ENCODE measurements at places on chromosomes 2 and 18.

GRCh38 chr2:137942037-137942832 lies 22.0 kb upstream of the HNMT start:
- DNase-seq = peak; percentile 40

GRCh38 chr2:238585836-238586821 lies 159.4 kb downstream of the ASB1 start:
- DNase-seq = no peak

DNA sequence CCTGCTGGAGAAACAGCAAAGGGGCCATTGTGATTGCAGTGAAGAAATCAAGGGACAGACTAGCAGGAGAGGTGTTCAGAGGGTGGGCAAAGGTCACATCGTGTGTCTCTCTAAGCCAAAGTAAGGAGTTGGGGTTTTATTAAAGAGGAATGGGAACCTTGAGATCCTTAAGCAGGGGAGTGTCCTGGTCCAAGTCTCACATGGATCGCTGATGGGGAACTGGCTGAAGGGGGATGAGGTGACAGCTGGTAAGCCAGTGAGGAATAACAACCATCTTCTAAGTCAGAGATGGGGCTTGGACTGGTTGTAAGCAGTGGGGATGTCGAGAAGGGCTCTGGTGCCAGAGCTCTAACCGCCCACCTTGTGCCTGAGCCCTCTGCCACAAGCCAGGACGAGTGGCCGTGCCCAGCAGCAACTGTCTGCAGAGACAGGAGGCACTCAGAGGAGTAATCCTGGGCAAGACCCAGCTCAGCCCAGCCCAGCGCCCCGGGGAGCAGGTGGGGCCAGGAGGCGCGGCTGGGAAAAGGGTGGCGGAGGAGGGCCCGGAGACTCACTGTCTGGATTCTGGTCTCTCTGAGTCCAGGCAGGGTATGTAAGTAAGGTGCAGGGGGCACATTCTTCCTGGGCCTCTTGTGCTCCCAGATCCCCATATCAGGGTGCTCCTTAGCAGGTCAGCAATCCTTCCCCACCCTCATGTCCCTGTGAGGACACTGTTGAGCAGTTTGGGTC lies 13.7 kb downstream of the WNT10A start:
- no peak for DNase-seq

GRCh38 chr2:29249666-29250253 lies 134.5 kb downstream of the CLIP4 start:
- DNase-seq = no peak

DNA sequence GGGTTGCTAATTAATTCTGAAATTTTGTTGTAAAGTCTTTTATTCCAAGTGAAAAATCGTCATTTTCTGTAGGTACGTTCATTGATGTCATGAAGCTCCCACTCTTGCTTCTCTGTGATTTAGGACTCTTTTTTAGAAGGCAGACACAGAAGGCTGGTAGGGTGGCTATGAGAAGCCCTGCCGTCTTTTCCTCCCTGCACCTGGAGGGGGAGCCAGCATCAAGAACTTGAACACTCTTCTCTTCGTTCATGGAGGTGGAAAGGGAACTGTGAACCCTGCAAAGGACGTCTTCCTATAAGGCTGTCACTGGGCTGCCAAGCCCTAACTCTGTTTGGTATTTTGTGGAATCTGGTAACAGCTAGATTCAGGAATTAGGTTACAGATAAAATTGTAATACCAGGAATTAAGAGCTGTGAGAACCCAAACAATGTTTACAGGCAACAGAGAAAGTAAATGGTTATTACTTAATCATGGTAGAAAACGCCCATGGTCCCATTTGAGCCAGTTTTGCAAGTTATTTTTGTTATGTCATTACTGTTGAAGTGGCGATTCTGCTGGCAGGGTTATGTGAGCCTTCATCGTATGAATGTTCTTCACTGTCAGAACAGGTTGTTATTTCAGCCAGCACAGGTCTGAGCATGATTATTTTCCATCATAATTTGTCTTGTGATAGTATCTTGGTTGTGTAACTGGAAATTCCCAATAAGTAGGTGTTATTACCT lies 112.2 kb downstream of the OSBPL6 start:
- peak; percentile 51 for DNase-seq

DNA sequence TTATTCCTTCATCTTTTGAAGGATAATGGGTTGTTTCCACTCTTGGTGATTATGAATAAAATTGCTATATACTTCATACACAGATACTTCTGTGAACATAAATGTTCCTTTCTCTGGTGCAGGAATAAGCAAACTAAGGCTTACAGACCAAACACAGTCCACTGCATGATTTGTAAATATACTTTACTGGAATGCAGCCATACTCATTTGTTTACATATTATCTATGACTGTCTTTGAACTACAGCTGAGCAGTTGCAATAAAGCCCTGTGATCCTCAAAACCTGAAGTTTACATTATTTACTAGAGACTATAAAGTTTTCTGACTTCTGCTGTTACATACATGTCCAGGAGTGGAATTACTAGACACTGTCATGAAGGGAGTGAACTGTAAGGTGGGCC lies 381.0 kb upstream of the CNTNAP5 start:
- no peak for DNase-seq

GRCh38 chr2:118431997-118432396 lies 343.7 kb downstream of the INSIG2 start:
- DNase-seq = no peak

DNA sequence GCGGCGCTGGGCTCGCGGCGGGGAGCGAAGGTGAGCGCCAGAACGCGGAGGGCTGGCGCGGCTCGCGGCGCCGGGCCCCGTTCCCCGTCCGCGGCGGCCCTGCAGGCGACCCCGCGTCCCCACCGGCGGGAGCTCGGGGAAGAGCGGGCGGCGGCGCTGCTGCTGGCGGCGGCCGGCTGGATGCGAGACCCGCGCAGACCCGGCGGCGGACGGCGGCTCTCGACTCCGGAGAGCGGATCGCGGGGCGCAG lies 213 bp downstream of the DOK6 start:
- peak; percentile 67 for DNase-seq

- DNase-seq = no peak
These were observed 1.5 kb downstream of the ARPC2 start for GRCh38 chr2:218218268-218219185.
